ENCODE measurements at places on chromosomes 13 and 19.

DNA sequence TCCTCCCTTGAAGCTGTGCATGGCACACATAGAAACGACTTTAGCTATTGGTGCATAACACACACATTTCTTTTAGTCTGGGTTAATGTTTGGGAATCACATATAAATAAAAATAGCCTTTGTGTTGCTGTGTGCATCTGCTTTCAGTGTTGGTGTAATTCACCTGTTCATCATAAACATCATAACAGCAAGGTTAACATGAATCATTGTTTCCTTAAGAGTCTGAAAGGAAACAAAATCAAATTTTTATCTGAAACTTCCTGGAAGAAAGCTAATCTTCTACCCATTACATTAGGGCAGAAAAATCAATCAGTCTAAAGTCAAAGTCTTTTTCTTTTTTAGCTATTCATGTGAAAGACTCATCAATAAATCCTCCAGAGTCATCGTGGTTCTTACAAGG lies 35.0 kb upstream of the TNFSF11 start:
- no peak for DNase-seq

- DNase-seq = no peak
These were observed 35.0 kb upstream of the NANOS3 start for GRCh38 chr19:13841962-13842290.

GRCh38 chr13:77715233-77715891 lies 17.9 kb downstream of the SLAIN1 start:
- DNase-seq = no peak

GRCh38 chr13:26819046-26819445 lies 58.5 kb upstream of the GPR12 start:
- no peak for DNase-seq
